Stimulated activated CD8-positive, alpha-beta memory T cell treated with anti-CD3 and anti-CD28 coated beads, Interleukin-12 subunit alpha, Interleukin-12 subunit beta, amount 100 ng/mL, for 4 hours (primary cell): ENCODE measurements at places on chromosomes 7 and 10.

- DNase-seq, result no peak
Observed at GRCh38 chr10:28125701-28126100, 126.8 kb upstream of the ODAD2 start.

- DNase-seq, result no peak
Observed at GRCh38 chr7:151289891-151290290, 41.4 kb upstream of the SMARCD3 start.

GRCh38 chr7:122268101-122268500 is 36.4 kb downstream of the FEZF1 start:
- no peak for DNase-seq

DNA sequence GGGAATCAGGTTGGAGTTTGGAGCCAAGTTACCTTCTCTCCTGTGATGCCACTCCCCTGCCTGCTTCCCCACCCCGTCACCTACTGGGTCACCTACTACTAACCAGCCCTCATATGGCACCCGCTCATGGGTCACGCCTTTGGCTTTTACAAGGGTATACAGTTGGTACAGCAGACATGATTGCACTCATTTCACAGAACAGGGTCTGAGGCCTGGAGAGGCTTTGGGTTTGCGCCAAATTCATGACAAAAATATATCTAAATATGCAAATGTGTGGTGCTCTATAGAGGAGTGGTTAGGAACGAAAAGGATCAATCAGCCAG is 10.7 kb downstream of the CRYGN start:
- DNase-seq, result no peak

DNA sequence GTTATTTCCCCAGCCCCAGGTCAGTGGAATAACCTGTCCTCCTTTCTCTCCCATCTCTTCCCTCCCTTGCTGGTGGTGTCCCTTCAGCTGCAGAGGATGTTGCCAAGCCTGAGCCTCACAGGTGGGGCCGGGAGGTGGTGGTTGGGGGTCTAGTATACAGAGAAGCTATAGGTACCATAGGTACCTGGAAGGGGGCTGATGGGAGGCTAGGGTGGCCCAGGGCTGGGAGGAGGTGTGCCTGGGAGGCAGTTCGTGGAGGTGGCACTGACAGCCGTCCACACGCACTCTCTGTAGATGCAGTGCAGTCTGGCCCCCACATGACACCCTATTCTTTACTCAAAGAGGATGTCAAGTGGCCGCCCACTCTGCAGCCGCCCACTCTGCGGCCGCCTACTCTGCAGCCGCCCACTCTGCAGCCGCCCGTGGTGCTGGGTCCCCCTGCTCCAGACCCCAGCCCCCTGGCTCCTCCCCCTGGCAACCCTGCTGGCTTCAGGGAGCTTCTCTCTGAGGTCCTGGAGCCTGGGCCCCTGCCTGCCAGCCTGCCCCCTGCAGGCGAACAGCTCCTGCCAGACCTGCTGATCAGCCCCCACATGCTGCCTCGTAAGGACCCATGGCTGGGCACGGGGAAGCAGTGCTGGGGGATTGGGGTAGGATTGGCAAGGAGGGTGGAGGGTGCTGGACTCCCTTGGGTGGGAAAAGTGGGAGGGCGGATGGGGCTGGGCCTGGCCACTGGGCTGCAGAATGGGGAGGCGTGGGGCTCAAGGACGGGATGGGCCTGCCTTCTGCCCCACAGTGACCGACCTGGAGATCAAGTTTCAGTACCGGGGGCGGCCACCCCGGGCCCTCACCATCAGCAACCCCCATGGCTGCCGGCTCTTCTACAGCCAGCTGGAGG is 9.5 kb downstream of the IRF5 start:
- no peak for DNase-seq
